Sigmoid colon (tissue), 7 donors: ENCODE measurements at places on chromosomes 1 and 21. TPM values are rescaled to one million over a fixed set of nuclear protein-coding genes. Genes with fewer than 3 reads are reported as not detected.
A peak's percentile ranks its signal among the peaks of the same experiment; 100 is the strongest.

FHL3 gene
- 43.8 TPM for total RNA-seq

CITED4 gene
- total RNA-seq, result 23.5 TPM

AK4 gene
- 41.8 TPM for total RNA-seq

KLHL21 gene
- total RNA-seq, result 54.0 TPM

LSM10 gene
- total RNA-seq, result 70.6 TPM

PTPRF gene
- 40.0 TPM for total RNA-seq

FAM110D gene
- 3.2 TPM for total RNA-seq

C8A gene
- not detected for total RNA-seq

LIN28A gene
- not detected for total RNA-seq

DNA sequence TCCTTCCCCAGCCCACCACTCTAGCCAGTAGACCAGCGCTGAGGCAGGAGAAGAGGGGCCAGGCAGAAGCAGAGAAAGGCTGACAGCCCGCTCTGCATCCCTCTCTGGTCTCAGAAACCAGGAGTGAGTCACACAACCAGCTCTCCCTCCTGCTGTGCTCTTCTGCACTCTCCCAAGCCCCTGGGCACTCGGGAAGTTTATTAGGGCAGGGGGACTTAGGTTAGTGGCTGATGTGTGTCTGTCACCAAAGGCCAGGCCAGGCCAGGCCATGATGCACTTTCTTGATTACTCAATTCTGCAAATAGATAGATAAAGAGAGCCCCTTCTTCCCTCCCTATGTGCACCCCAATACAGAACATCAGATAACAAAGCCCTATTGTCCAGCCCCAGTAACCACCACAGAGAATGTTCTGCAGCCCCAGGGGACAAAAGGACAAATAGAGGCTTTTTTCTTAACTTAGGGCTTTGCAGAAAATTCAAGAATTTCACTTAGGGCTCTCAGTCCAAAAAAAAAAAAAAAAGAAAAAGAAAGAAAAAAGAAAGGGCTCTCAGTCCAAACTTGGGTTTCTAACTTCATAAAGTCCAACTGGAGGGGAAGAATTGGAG, 52.9 kb upstream of the CNTN2 start:
- no peaks in the 10 kb centered on the region for H3K36me3 ChIP-seq
- no peak for DNase-seq
- H3K4me3 ChIP-seq, result no peak overlapping the region
- no peaks in the 10 kb centered on the region for H3K27me3 ChIP-seq

DNA sequence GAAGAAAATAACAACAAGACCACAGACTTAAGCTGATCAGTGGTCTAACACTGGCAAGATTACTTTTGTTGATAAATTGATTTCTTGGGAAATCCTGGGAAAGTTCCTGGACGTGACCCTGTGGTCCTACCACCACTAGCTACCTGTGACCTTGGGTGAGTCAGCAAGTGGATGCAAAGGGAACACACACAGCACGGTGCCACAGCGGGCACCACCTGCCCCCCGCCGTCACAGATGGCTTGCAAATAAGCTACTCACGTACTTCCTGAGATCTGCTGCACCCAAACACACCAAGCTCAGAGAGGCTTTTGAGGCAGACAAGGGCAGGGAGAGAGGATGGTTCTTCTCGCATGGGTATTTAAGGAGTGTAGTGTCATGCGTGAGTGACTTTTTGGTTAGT, 12.7 kb downstream of the CFAP298 start:
- H3K36me3 ChIP-seq, result peaks cover 22% of the 10 kb centered on the region
- no peak overlapping the region for H3K4me3 ChIP-seq
- H3K27ac ChIP-seq, result no peak overlapping the region
- no peaks in the 10 kb centered on the region for H3K4me1 ChIP-seq
- no peaks in the 10 kb centered on the region for H3K27me3 ChIP-seq

GRCh38 chr1:109890115-109890953, 20.3 kb upstream of the CSF1 start:
- DNase-seq, result no peak
- H3K4me3 ChIP-seq, result no peak overlapping the region
- no peaks in the 10 kb centered on the region for H3K36me3 ChIP-seq
- H3K4me1 ChIP-seq, result no peaks in the 10 kb centered on the region

- no peaks in the 10 kb centered on the region for H3K4me1 ChIP-seq
- no peak overlapping the region for H3K27ac ChIP-seq
- no peak for DNase-seq
- no peak overlapping the region for H3K4me3 ChIP-seq
- H3K27me3 ChIP-seq, result no peaks in the 10 kb centered on the region
- H3K36me3 ChIP-seq, result no peaks in the 10 kb centered on the region
These were observed 25.3 kb upstream of the DPH5 start for GRCh38 chr1:101050869-101051268.

GRCh38 chr1:97649591-97649990, 271.2 kb downstream of the DPYD start:
- H3K4me1 ChIP-seq, result no peaks in the 10 kb centered on the region
- H3K36me3 ChIP-seq, result no peaks in the 10 kb centered on the region
- H3K27me3 ChIP-seq, result no peaks in the 10 kb centered on the region
- no peak for DNase-seq
- no peak overlapping the region for H3K4me3 ChIP-seq
- H3K27ac ChIP-seq, result no peak overlapping the region

- H3K36me3 ChIP-seq, result no peaks in the 10 kb centered on the region
- no peaks in the 10 kb centered on the region for H3K4me1 ChIP-seq
- H3K27me3 ChIP-seq, result no peaks in the 10 kb centered on the region
- no peak for DNase-seq
- H3K27ac ChIP-seq, result no peak within 1 kb of the TSS
These were observed at the start of gene SPRR3 for GRCh38 chr1:153001382-153001781. TSS of gene SPRR3 (plus strand) at chr1:153001749. CDS start at chr1:153003021, 1,272 bp downstream.

DNA sequence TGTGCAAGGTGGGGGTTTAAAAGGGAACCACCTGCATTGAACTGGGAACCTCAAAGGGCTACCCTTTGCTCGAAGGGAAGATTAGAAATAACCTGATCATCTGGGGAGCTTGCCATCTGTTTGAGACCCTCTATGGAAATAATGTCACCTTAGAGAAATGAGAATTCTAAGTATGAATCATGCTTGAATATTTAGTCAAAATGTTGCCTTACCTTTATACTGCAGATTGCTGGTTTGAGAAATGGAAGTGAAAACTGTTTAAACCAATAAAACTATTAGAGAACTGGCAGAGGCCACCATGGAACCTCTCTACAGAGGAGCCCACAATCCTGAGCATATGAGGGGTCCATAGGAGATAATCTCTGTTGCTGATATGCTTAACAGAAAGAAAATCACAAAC, 131.2 kb upstream of the FAM78B start:
- H3K36me3 ChIP-seq, result no peaks in the 10 kb centered on the region
- H3K27me3 ChIP-seq, result no peaks in the 10 kb centered on the region
- DNase-seq, result no peak
- no peak overlapping the region for H3K27ac ChIP-seq
- H3K4me3 ChIP-seq, result no peak overlapping the region

- DNase-seq, result no peak
- no peaks in the 10 kb centered on the region for H3K4me1 ChIP-seq
- H3K27me3 ChIP-seq, result no peaks in the 10 kb centered on the region
- H3K4me3 ChIP-seq, result no peak overlapping the region
These were observed 93.5 kb upstream of the CAMK1G start for GRCh38 chr1:209490013-209490412.

DNA sequence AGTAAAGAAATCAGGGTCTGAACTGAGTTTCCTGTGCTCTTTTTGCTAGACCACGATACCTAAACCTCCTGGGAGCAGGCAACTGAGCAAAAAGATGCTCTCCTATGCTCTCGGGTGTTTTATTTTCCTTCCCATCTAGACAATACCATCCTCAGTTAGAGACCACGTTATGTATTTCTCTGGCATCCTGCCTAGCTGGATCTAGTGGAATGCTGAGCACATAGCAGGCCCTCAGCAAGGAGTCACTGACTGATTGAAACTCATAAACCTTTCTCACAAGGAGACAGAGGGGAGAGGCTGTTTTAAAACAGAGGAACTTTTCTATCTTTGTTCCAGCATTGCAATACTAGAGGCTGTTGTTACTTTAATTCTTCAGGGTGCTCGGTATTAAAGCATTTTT, 168.0 kb downstream of the CYYR1 start:
- no peak overlapping the region for H3K4me3 ChIP-seq
- H3K27ac ChIP-seq, result no peak overlapping the region
- no peak for DNase-seq
- no peaks in the 10 kb centered on the region for H3K4me1 ChIP-seq
- H3K27me3 ChIP-seq, result no peaks in the 10 kb centered on the region

DNA sequence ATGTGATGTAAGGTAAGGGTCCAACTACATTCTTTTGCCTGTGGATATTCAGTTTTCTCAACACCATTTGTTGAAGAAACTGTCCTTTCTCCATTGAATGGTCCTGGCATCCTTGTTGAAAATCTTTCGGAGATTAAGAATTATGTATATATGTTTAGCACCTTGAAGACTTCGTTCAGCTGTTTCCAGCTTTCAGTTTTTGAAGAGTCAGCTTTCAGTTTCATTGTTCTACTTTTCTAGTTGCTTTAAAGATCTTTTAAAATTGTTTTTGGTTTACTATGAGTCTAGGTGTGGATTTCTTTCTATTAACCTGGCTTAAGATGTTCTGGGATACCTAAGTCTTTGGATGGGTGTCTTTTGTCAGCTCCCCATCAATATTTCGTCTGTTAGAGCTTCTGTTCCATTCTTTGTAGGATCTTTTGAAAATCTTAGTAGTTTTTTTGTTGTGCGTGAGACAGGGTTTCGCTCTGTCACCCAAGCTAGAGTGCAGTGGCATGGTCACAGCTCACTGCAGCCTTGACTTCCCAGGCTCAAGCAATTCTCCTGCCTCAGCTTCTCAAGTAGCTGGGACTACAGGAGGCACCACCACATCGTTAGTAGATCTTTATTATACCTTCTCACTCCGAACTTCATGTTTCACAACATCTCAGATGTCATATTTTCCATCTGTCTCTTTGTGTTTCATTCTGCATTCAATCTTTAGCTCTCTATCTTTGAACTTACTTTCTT, 353.5 kb upstream of the B3GALT2 start:
- no peak for DNase-seq
- H3K27ac ChIP-seq, result no peak overlapping the region
- no peaks in the 10 kb centered on the region for H3K4me1 ChIP-seq
- no peaks in the 10 kb centered on the region for H3K36me3 ChIP-seq
- no peaks in the 10 kb centered on the region for H3K27me3 ChIP-seq
- H3K4me3 ChIP-seq, result no peak overlapping the region

- DNase-seq, result no peak
- H3K36me3 ChIP-seq, result no peaks in the 10 kb centered on the region
- H3K27me3 ChIP-seq, result no peaks in the 10 kb centered on the region
- H3K27ac ChIP-seq, result no peak overlapping the region
- H3K4me1 ChIP-seq, result no peaks in the 10 kb centered on the region
- no peak overlapping the region for H3K4me3 ChIP-seq
These were observed 20.8 kb upstream of the MYSM1 start for GRCh38 chr1:58720680-58721079.

DNA sequence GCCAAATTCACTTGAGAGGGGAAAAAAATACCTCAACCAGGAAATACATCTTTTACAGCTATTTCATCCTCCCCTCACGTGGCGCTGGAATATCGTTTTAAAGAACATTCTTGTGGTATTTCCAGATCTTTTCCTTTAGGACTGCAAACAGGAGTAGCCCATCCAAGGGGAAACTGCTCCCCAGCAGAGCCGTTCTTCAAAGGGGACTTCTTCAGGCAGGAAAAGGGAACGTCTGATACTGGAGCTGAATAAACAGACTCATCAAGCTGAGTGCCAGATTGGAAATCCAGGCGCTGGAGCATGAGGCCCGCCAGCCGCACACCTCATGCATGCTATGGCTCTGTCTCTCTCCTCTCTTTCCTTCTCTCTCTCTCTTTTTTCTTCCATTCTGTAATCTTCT, 34.0 kb upstream of the PROX1 start:
- H3K4me3 ChIP-seq, result no peak overlapping the region
- no peak overlapping the region for H3K27ac ChIP-seq

DNA sequence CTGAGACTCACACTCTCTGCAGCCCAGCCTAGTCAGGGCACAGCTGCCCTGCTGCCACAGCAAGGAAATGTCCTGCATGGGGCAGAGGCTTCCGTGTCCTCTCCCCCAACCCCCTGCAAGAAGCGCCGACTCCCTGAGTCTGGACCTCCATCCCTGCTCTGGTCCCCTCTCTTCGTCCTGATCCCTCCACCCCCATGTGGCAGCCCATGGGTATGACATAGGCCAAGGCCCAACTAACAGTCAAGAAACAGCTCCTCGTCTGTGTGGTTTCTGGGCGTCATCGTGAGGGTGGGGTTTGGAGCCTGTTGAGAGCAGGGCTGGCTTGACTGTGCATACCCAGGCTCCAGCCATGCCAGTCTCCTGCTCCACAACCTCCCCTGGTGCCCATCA, 19.5 kb downstream of the FAAH start:
- DNase-seq, result no peak
- H3K27me3 ChIP-seq, result no peaks in the 10 kb centered on the region
- H3K27ac ChIP-seq, result no peak overlapping the region
- no peaks in the 10 kb centered on the region for H3K4me1 ChIP-seq
- H3K36me3 ChIP-seq, result no peaks in the 10 kb centered on the region

- peaks cover 30% of the 10 kb centered on the region for H3K4me1 ChIP-seq
- peak overlapping the region; percentile 100 for H3K27ac ChIP-seq
- DNase-seq, result no peak
- no peak overlapping the region for H3K4me3 ChIP-seq
- H3K27me3 ChIP-seq, result no peaks in the 10 kb centered on the region
These were observed 1.8 kb upstream of the KIF1B start for GRCh38 chr1:10208537-10208936.

DNA sequence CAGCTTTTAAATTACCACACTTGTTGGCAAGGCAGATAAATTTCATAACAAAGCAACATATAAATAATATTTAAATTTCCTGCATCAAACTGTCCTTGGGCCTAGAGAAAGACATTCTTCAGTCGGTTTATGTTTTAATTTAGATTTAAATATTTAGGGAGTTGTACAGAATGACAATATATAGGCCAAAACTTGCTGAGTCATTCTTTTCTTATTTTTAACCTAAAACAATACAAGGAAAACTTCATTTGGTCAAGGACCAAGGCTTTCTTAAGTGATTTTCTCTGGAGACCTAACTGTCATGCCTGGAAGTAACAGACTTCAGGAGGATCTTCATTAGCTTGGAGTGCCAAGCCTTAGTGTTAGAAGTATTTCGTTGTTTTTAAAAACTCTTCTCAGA, 5.6 kb downstream of the MAP10 start:
- peaks cover 2% of the 10 kb centered on the region for H3K4me1 ChIP-seq
- no peak overlapping the region for H3K4me3 ChIP-seq
- H3K36me3 ChIP-seq, result no peaks in the 10 kb centered on the region
- no peak overlapping the region for H3K27ac ChIP-seq
- no peak for DNase-seq

- no peaks in the 10 kb centered on the region for H3K36me3 ChIP-seq
- no peaks in the 10 kb centered on the region for H3K27me3 ChIP-seq
- H3K27ac ChIP-seq, result no peak overlapping the region
- no peak overlapping the region for H3K4me3 ChIP-seq
- peaks cover 21% of the 10 kb centered on the region for H3K4me1 ChIP-seq
These were observed 1.7 kb downstream of the OSCP1 start for GRCh38 chr1:36448530-36449056.
